ENCODE measurements at places on chromosomes 1 and 21.

DNA sequence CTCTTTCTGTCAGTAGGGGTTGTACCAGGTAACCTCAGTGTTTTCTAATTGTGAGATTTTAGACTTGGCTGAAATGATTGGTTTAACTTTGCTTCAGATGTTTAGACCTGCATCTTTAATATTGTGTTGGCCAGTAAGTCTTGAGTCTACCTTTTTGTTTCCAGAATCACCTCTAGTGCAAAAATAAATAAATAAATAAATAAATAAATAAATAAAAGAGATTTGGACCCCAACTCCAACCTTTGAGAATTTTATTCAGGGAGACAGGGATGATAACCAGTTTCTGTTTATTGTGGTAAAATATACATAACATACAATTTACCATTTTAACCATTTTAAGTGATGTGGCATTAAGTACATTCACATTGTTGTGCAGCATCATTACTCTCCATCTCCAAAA, 64.4 kb downstream of the RAVER2 start:
- no peak for DNase-seq

- no peak for DNase-seq
These were observed 56.6 kb upstream of the C1orf174 start for GRCh38 chr1:3956527-3957170.

DNA sequence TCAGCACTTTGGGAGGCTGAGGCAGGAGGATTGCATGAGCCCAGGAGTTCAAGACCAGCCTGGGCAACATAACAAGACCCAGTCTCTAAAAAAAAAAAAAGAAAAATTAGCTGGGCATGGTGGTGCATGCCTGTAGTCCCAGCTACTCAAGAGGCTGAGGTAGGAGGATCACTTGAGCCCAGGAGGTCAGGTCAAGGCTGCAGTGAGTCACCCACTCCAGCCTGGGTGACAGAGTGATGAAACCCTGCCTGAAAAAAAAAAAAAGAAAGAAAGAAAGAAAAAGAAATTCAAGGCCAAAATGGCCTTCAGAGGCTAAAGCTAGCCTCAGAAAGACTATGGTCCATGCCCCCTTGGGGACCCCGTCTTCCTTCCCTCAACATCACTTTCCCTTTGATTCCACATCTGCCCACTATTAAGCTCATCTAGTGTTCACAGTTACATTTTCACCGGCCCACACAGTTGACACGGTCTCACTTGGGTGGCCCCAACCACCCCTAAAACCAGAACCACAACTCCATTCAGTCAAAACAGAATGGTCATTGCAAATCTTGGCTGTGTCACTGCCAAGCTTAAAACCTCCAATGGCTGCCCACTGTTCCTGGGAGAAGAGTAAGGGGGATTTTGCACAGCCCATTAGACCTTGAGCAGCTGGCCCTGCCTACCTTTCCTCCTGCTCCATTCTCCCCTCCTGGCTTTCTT, 2.1 kb upstream of the CAPN8 start:
- DNase-seq: no peak

DNA sequence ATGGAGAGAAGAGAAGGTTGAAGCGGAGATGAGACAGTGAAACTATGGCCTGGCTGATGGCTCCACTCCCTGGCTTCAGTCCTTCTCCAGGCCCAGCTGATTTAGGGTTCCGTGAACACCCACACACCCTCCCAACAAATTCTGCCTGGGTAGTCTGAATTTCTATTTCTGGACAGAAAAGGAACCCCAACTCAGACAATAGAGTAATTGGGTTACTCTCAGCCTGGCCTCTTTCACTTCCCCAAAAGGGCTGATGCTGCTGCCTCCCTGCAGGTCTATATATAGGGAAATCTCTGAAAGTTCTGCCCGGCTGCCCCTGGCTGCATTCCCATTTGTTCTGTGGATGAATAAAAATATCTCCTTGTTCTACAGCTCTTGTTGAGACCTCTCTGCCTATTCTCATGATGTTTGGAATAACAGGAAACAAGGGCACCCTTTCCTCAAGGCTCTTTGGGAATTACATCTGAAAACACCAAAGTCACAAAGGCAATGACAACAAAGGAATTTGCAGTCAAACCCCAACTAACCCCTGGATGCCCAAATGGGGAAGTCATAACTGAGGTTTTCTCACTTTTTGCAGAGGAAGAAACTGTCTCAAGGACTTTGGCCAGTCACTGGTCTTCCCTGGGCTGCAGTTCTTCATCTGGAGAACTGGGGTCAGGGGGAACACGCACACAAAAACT, 11.4 kb upstream of the ZSCAN20 start:
- no peak for DNase-seq

DNA sequence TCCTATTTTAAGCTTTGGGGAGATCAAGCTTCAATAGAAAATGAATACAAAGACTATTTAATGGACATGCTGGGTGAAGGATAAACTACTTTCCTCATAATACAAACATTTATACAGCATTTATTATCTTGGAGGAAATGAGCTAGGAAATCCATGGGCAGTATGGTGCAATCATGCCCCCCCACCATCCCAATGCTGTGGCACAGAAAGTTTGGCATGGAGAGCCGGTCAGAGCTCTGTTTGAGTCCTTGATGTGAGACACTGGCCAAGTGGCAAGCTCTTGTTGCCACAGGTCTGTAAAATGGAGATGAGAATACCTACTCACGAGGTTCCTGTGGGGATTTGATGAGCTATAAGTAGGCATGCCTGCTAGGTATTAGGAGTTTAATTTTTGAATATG, 120.6 kb downstream of the MAB21L3 start:
- DNase-seq: no peak

GRCh38 chr1:87592156-87592555, 263.5 kb downstream of the LMO4 start:
- no peak for DNase-seq

DNA sequence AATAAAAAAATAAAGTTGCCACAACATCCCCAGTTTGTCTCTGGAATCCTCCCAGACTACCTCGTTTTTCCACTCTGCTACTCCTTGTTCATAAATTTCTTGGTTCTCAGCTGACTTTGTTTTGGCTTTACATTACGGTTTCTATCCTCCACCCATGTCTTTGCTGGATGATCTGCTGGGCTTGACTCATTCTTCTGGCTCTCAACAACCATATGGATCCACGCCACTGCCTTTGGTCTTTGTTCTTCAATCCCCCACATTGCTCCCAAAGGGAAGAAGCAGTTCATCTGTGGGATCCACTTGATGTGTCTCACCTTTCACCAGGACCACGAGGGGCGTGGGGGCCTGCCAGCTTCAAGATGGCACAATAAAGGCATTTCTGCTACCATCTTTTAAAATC, 67.1 kb upstream of the NBL1 start:
- no peak for DNase-seq

GRCh38 chr1:13911697-13912619, 212.0 kb downstream of the PRDM2 start:
- DNase-seq: no peak

DNA sequence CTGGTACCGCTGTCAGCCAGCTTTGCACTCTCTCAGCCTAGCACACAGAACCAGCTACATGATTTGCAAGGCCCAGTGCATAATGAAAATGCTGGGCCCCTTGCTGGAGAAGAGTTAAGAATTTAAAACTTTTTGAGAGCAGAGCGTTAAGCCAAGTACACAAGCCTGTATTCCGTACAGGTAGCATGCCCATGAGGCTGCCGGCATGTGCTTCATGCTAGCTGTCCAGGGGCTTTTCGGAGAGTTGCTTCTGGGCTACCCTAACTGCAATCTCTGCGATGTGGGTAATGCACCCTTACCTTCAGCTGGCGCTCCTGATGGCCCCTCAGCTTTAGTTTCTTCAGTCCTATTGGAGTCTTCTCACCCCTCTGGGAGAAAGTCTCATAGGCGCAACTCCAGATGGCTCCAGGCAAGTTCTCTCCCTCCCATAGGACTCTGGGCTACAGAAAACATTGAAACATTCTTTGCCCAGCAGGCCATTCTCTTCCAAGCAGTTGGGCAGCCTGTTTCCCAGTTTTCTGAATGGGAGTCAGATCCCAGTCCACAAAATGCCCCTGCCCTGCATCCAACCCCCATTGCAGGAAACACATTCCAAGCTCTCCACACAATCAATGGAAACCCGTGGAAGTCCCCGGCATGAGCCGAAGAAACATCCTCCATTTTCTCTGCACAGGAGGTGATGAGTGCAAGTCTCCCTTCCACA, 5.7 kb upstream of the AKT3 start:
- no peak for DNase-seq

GRCh38 chr1:11731691-11732283, 4.1 kb upstream of the AGTRAP start:
- DNase-seq: peak; percentile 75

DNA sequence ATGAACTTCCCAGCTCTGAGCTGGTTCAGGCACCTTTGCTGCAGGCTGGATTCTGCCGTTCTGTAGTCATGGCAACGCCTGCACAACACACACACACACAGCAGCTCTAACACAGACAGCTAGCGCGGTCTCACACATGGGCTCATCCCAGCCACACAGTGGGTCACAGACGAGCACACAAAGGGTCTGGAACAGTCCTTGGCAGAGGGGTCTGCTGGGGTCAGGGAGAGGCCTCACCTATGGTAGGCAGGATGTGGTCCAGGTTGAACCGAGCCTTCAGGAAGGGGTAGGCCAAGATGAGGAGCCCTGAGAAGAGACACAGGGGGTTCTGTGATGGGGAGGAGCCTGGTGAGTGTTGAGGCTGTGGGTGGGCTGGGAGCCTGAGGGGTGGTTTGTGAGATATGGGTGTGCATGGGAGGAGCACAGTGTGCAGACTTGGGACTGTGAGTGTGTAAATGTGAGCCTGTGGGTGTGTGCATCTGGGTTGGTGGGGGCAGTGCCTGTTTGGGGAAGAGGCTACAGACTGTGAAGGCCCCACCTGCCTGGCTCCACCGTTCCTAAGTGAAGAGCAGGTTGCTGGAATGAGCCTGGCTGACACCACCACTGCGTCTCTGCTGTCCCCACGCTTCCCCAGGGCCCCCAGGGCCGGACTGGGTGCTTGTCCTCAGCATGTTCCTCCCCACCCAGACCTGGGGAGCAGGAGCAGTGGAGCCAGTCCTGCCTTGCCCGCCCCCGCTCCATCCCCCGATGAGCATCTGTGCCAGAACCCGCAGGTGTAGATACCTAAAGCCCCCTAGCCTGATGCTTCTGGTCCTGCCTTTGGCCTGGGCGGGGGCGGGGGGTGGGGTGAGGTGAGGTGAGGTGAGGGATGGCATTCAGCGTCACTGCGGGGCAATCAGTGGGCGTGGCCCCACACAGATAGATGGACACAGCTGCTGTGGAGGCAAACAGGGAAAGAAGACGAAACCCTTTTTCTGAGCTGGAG, 1.5 kb downstream of the KNCN start:
- no peak for DNase-seq

DNA sequence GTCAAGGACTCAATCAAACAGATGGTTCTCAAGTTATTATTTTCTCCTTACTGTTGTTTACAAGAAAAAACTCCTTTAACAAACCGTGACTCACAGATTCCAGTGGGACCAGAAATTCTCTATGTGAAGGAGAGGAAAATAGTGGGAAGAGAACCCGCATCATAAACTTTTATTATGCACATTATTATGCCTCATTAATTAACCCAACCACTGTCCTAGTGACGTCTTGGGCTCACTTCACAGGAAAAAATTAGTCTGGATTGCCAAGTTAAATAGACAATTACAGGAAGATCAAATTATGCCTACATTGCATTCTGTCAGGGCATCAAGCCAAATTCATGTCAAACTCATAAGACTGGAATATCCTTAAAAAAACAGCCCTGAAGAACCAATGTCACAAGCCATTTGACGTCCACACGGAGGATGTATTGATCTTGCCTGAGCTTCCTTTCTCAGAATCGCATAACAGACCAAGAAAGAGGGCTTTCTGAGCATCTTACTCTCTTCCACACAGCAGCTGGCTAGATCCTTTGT, 347.8 kb downstream of the DUSP10 start:
- peak; percentile 64 for DNase-seq

GRCh38 chr21:46040707-46041106, 57.2 kb upstream of the COL6A2 start:
- DNase-seq: no peak

DNA sequence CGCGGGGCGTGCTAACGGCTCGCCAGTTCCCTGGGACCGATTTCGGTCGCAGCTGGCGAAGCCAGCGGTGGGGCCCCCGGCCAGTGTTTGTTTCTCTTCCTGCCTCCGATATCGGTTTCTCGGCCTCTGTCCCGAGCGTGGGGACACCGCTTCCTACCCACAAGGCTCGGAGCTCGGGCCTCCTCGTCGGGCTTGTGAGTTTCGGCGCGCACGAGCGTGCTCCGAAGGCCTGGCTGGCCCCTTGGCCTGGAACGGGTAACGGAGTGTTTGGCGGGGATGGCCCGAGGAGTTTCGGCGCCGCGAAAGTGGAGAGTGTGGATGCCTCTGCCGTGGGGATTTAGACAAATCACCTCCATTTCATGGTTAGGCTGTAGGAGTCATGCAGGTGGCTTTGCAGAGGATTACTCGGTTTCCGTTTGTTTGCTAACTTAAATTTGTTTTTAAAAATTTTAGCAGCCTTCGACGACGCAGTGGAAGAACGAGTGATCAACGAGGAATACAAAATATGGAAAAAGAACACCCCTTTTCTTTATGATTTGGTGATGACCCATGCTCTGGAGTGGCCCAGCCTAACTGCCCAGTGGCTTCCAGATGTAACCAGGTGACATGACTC, 559 bp downstream of the RBBP4 start:
- no peak for DNase-seq

- DNase-seq: no peak
These were observed 104.9 kb downstream of the EPHB2 start for GRCh38 chr1:22815421-22816066.

DNA sequence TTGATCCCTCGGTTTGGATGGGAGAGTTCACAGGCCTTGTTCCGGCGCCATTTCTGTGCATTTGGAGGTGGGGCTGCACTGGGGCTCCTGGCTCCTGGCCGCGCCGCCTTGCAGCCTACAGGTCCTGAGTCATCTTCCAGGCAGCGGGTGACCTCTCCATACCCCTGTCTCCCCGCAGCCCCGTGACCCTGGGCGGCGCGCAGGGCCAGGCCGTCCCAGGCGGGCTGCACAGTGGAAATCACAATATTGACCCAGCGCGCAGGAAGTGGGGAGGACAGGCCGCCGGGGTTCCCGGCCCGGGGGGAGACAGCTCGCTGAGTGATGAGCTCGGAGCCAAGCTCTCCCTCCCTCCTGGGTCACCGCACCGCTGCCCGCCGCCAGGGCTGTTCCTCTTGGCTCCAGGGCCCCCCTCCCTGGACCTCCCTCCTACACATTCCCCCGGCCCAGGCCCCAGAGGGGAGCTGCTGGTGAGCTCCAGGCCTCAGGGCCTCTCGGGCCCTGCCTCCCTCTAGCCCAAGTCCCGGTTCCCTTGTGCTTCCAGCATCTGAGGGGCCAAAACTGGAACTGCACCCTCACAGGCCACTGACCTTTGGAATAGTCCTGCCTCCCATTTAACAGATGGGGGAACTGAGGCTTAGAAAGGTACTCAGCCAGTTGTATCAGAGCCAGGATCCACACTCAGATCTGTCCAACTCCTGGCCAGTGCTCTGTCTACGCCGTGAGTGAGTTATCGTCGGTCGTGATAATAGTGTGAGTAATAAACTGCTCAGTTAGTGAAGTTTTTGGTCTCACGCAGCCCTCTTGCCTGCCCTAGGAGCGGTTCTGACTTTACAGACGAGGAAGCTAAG, 142.9 kb upstream of the WNT4 start:
- no peak for DNase-seq

GRCh38 chr1:48061162-48062136, 64.3 kb upstream of the TRABD2B start:
- DNase-seq: peak; percentile 13
